ENCODE measurements at places on chromosomes 12 and 14.

DNA sequence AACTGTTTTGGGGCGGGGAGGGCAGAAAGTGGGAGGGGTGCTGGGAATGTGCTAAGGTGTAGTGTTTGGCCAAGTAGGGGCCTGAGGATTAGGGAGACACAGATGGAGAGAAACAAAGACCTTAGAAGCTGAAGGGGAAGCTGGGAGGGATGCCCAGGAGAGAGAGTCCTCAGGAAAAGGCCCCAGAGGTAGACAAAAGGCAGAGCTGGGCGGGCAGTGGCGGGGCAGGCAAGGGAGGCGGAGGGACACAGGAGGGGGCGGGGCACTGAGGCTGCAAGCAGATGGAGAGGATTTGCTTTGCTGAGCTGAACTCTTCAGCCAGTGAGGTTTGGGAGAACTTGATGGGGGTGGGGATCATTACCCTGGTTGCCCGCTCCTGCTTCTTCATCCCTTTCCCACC lies 2.8 kb downstream of the PTMS start:
- DNase-seq = no peak

DNA sequence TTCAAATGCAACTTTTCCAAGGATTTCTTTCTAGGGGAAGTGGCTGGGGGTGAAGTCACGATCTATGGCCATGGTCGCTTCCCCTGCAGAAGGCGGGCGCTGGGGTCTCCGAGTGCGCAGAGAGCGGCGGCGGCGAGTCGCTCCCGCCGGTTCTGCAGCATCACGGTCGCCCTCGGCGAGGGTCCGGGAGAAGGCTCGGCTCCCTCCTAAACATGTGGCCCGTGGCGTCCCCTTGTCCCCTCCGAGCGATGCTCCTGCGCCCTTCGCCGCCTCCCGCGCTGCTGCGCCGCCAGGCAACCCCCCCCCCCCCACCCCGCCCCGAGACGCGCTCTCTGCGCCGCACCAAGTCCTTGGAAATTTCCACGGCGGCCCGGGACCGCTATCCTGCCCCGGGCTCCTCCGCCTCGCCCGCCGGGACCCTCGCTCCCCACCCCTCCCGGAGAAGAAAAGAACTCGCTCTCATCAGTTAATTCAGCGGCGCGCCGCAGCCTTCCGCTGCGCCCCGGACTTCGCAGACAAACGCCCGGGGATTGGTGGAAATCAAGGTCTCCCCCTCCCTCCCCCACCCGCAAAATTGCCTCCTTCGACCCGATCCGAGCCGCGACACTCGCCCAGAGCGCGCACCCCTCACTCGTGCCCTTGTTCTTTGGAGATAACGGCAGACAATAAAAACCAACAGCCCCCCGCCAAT lies at the start of gene ST8SIA1:
Gene ST8SIA1 (minus strand): TSS at position 298 of the 691 bp plus-strand sequence. CDS start 475 bp downstream, outside the sequence.
- no peak for DNase-seq

DNA sequence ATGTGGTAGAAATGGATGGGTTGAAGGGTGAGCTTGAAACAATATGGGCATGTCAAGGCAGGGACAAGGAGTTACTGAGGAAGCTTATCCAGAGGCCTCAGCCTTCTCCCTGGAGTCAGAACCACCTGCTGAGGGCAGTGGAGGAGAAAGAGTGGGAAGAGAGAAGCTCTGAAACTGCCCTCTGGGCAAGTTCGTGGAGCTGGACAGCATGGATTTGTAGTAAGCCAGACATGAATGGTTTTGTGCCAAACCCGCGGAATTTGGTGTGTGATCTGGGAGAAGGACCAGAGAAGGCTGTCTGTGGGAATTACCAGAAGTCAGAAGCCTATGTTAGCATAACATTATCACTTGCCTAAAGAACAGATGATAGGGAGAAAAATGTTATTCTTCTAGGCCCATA lies 164.8 kb downstream of the SLC41A2 start:
- peak; percentile 86 for DNase-seq

GRCh38 chr14:77825895-77826519 lies 26.1 kb downstream of the ADCK1 start:
- no peak for DNase-seq

- no peak for DNase-seq
Observed at GRCh38 chr12:104747955-104748354, 210.1 kb downstream of the SLC41A2 start.

DNA sequence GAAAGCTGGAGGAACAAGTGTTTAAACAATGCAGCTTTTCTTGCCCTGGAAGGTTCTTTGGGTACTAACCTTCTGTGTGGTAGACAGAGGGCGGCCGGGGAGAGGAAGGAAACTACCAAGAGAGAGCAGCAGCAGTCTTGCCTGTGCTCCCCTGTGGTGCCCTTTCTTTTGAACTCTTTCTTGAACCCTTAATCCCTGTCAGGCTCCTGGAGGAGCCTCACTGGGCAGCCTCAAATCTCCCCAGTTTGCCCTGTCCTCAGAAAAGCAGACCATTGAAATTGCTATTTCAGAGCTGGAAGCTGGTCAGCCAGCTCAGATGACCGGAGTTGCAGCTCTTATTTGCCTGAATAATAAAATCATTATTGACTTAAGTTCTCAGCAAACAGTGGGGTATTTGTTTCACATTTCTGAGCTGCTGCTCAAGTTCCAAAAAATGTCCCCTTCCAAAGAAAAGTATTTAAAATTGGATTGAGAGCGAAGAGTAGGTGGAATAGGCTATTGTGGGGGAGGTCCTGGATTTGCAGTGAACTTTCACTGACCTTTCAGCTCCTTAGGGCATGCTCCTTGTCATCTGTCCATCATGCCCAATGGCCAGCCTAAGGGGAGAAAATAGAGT lies 42.1 kb upstream of the RNASE3 start:
- DNase-seq = no peak

- no peak for DNase-seq
Observed at GRCh38 chr12:10179776-10180181, 947 bp downstream of the TMEM52B start.

- DNase-seq = no peak
Observed at GRCh38 chr12:13713556-13714410, 267.6 kb downstream of the GRIN2B start.

DNA sequence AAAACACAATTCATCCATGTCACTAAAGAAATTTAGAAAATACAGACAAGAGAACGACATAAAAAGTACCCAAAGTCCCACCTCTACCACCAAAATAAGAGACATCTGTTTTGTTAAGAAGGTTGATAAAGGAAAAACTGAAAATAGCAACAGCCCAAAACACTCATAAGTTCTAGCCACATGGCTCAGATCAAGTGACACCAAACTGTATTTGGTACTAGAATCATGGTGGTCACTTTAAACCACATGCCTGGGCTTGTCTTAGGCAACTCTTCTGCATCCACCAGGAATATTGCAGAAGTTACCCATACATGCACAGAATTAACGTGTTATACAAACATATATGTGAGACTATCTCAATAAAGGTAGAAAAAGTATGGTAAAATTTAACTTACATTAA lies 78.2 kb upstream of the GTF2A1 start:
- no peak for DNase-seq

All from AG09309 (cell line).